ENCODE measurements at places on chromosomes 5 and 9.
A peak's percentile ranks its signal among the peaks of the same experiment; 100 is the strongest.

DNA sequence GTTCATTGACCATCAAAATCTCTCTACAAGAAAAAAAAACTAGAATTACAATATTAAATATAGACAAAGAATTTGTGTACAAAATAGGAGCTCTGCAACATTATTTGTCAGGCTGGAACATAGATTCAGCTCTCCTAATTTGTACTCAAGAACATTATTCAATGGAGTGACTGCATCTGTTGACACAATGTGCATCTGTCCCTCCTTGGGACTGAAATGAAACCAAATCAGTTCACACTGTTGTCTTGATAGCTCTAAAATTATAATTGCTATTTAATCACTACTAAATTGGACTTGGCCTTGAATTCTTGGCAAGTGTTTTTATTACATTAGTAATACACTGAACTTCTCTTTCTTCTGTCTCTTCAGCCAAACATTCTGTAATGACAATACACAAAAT, 47.7 kb downstream of the FTMT start:
- DNase-seq = no peak

DNA sequence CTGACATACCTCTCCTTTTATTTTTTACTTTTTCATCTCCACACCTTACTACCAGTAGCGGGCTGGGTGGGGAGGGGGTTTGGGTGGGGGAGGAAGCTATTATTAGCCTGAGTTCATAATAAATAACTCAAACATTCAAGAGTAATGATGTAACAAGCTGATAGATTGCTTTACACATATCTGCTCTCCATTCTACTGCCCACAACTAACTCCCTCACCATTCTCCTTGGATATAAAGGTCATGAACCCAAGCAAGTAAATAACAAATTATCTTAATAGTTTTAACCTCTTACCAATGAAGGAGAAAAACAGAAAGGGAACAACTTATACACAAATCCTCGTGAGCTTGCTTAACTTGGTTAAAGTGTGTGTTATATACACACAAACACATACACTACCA, 15.4 kb downstream of the FBXL17 start:
- no peak for DNase-seq

GRCh38 chr5:329768-330167, 8.3 kb downstream of the AHRR start:
- no peak for DNase-seq

DNA sequence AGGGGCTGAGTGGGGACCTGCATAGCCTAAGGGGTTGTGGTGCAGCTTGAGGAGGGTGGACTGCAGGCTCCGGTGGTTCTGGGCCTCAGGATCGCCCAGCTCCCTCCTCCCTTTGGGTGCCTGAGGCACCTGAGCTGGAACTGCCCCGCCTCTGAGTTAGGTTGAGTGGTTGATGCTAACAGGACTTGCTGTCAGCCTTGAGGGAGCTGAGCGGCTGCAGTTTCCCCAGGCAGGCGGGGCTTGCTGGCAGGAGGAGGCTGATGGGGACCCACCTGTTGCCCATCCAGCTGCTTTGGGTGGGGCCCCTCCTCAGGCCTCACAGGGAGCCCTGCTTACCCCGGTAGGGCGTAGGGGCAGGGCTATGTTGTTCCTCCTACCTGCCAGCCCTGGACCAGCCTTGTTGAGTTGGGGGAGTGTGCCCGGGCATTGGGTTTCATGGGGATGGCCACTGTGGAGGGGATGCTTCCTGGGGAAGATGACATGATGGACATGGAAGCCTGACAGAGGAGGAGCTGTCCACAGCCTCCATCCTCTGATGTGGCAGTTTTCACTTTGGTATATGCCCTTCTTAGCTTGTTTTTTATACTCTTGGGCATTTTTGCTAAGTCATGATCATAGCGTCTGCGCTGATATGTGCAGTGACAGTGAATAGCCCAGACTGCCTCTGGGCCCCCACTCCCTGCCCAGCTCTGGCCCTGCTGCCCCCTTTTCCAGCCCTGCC, 14.3 kb downstream of the WNK2 start:
- DNase-seq = peak; percentile 20

GRCh38 chr5:85651731-85652130, 966.0 kb upstream of the COX7C start:
- DNase-seq = no peak

- no peak for DNase-seq
Measured at GRCh38 chr5:123545506-123545905, 33.5 kb downstream of the CSNK1G3 start.

GRCh38 chr5:7391814-7392692, 3.9 kb upstream of the ADCY2 start:
- no peak for DNase-seq

DNA sequence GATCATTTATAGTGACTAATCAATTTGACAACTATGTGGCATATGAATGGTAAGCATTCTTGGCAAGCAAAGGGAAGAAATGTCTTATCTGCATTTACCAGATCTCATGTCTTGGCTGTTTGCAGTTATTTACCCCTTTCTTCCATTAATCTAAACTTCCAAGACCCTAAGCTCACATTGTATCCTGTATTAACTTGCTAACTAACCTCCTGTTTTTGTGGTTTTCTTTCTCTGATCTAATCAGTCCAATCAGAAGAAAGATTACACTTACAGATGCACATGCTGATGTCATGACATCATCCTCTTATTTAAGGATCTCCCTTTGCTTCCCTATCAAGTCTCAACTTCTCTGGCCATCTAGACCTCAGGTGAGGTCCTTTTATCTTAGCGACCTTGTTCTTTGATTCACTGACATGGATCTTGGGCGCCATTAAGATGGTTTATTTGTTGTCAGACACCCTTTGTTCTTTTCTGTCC, 95.5 kb downstream of the F2RL2 start:
- DNase-seq = no peak

GRCh38 chr5:142743592-142744441, 26.4 kb upstream of the ARHGAP26 start:
- DNase-seq = no peak

GRCh38 chr5:11620172-11620571, 284.1 kb downstream of the CTNND2 start:
- DNase-seq = no peak

GRCh38 chr9:15856591-15856990, 303.7 kb downstream of the CCDC171 start:
- no peak for DNase-seq

- peak; percentile 87 for DNase-seq
Measured at GRCh38 chr9:93205045-93205768, 21.3 kb downstream of the WNK2 start.

GRCh38 chr9:38526591-38526990, 93.8 kb downstream of the ANKRD18A start:
- DNase-seq = no peak

GRCh38 chr5:136036293-136036911, 7.6 kb downstream of the TGFBI start:
- no peak for DNase-seq

- no peak for DNase-seq
Measured at GRCh38 chr5:99248066-99248465, 319.3 kb upstream of the CHD1 start.

DNA sequence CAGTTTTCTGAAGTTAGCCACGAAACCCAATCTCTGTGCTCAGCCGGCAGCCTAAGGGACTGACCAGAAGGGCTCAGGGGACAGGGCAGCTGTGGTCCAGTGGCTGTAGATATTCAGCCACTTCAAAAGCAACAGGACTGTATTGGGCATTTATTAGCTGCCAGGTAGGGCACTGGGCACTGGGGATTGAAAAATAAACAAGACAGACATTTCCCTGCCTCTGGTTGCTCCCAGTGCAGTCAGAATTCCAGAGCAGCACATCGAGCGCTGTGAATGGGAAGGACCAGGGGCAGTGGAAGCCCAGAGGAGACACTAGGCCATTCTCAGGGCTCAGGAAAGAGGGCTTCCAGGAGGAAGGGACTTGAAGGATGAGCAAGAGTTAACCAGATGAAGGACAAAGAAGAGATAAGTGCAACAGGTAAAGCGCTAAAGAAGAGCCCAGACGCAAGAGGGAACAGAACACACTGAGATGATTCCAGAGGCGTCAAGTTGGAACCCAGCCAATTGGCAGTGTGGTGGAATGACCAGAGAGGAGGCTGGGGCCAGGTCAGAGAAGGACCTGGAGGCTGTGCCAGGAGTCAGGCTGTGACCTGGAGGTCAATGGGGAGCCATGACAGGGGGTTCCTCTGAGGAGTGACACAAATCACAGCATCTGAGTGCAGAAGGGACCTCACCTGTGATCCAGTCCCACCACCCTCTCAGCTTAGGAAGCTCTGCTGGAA, 122.5 kb upstream of the ZNF618 start:
- DNase-seq = no peak

DNA sequence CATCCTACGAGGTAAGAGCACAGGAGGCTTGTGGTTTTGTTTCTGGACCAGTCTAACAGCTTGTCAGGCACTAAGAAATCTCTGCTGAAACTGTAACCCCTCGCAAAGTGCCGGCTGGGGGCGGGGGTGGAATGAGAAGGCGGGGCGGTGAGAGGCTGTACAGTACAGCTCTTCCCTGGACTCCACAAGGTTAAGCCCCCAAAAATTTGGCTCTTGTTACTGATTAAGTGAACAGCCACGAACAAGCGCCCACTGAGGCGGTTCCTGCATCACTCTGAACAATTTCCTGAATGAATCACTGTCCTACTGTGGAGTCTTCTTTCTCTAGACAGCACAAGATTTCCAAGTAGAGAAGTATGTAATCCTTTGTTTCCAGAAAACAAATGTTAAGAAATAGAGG, 6.8 kb downstream of the FBP2 start:
- no peak for DNase-seq

DNA sequence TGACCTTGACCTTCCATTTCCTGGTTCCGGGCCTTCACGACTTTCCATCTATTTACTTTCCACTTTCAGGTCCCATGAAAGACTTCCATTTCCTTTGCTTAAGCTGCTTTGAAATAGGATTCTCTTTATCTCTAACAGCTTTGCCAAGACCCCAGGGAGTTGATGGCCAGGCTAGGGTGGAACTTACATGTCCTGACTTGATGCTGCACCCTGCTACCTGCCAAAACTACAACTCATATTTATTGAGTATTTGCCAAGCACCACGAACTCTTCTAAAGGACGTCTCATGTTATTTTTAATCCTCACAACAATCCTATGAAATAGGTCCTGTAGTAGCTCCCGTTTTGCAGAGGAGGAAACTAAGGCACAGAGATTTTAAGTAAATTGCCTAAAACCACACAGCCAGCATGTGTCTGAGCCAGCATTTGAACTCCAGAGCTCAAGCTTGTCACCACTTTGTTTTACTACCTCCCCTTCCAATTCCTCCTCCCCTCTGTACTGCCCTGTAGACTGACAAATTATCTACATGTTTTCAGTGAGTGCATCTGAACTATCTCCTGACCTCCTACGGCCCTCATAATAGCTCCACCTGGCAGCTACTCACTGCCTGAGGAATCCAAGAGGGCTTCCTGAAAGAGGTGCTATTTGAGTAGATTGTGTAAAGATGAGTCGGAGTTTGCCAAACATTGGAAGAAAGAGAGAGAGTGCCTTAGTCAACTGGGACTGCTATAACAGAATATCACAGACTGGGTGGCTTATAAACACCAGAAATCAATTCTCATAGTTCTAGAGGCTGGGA, 38.4 kb upstream of the SMIM23 start:
- no peak for DNase-seq

- DNase-seq = no peak
Measured at GRCh38 chr9:38249587-38250210, 142.8 kb upstream of the ALDH1B1 start.

- no peak for DNase-seq
Measured at GRCh38 chr5:100615362-100615761, 80.2 kb downstream of the FAM174A start.

- no peak for DNase-seq
Measured at GRCh38 chr5:106637275-106637674, 1033.5 kb downstream of the EFNA5 start.

DNA sequence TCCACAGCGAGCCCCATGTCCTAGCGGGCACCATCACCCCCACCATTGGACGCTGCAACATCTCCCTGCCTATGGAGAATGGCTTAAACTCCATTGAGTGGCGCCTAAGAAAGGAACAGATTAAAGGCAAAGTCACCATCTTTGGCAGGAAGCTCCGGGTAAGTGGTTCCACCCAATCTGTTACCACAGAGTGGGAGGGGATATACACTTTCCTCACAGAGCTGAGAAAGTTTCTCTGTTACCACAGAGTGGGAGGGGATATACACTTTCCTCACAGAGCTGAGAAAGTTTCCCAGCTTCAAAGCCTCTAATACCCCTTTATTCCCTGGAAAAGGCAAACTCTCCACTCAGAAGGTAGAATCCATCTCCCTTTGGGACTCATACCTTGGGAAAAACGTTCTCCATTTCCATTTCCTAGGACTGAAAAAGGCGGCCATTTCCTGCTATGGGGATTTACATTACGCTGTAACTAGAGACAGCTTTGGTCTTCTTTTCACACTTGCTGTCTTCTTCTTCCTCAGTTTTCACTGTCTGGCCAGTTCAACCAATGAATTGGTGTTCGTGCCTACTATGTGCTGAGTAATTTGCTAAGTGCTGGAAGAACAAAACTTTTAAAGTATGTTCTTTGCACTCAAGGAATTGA, 63.4 kb upstream of the WWC1 start:
- DNase-seq = no peak

DNA sequence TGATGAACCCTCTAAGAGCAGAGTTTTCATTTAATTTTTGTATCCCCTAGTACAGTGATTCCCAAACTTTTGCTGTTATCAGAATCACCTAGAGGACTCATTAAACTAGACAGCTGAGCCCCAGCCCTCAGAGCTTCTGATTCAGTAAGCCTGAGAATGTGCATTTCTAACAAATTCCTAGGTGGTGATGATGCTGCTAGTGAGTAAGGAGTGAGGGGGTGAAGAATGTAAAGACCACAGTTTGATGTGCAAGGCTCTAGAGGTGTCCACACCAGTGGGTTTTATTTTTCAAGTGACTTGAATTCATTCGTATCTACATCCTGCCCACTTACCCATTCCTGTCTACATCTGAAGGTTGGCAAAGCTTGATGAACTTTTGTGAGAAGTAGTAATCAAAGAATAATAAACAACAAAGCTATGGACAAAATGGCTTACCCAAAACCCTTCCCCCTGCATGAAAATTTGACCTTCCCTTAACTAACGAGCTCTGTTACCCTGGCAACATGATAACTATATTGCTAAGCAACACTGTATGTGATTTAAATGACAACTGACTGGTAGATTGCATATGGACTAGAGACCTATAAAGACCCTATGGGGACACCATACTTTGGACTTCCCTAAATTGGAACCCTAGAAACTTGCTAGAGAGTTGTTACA, 35.2 kb downstream of the DTWD2 start:
- DNase-seq = no peak

DNA sequence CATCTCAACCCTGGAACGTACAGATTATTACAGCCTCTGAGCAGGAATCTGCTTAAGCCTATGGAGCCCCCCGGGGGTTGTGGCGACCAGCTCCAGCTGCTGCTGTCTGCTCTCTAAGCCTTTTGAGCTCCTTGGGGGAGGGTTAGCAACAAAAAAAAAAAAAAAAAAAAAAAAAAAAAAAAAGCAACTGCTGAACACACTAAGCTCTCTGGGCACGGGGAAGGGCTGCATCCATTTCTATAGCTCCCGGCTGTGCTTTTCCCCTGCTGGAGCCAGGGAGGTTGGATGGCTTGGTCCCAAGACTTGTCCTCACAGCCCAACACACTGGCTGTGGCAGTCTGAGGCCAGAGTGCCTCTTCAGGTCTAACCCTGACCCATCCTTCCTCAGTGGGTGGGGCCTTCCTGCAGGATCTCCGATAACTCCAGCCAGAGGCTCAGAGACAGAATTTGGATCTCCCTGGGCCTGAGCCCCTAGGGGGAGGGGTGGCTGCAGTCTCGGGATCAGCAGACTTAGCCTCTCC, 82.1 kb downstream of the FBN2 start:
- DNase-seq = no peak

All from Right ventricle myocardium superior (tissue), 1 donor.